ENCODE measurements at places on chromosomes 11 and 22.

- DNase-seq = no peak
These were observed 1326.6 kb downstream of the TBC1D22A start for GRCh38 chr22:48088926-48089536.

DNA sequence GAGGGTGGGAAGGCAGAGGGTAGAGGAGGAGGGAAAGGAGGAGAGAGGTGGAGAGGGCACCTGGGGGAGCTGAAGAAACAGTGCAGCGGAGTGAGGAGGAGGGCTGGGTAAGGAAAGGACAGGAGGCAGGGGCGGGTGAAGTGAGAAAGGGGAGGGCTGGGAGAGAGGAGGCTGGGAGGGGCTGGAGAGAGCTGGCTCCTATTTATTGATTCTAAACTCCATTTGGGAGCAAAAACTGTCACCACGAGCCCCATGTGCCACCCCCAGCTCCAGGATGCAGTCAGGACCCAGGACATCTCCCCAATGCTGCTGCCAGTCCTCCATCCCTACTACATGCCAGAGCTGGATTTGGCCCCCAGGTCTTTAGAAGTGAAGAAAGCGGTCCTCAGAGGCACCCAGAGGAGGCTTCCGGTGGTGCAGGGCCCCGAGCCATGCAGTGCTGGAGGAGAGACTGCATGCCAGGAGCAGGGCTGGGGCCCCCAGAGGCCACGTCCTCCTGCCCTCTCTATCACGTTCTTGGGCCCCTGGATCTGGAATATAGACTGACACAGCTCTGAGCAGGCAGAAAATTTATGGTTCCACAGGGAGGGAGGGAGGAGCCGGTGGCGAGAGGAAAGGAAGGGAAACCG lies 53.7 kb downstream of the SLC22A12 start:
- DNase-seq = no peak

DNA sequence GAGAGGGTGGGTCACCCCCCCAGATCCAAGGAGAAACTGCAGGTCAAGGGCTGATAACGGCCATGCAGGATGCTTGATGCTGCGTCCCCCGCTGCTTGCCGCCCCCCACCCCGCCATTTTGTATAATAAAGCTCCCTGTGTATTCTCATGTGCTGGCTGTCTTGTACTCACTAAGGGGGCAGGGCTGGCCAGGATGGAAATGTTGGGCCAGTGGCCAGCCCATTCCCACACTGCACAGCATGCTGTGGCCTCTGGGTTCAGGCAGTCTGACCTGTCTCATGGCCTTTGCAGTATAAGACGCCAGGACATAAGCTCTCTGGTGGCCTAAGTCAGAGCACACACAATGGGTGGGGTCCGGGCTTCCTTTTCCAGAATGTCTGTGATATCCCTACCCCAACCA lies 421 bp upstream of the PRR33 start:
- DNase-seq = no peak

DNA sequence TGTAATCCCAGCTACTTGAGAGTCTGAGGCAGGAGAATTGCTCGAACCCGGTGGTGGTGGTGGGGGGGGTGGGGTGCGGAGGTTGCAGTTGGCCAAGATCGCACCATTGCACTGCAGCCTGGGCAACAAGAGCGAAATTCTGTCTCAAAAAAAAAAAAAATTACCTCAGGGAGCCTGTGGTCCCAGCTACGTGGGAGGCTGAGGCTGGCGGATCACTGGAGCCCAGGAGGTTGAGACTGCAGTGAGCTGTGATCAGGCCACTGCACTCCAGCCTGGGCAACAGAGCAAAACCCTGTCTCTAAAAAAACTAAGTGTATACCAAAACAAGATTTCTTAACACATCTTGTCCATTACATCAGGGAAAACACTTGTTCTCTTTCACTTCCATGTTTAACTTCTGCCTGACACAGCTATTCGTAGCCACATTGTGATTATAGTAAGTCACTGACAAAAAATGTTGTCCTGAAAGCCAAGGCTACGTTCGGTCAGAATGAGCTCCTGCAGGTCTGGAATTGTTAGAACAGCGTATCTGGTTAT lies 1.4 kb downstream of the TMEM80 start:
- DNase-seq = no peak

DNA sequence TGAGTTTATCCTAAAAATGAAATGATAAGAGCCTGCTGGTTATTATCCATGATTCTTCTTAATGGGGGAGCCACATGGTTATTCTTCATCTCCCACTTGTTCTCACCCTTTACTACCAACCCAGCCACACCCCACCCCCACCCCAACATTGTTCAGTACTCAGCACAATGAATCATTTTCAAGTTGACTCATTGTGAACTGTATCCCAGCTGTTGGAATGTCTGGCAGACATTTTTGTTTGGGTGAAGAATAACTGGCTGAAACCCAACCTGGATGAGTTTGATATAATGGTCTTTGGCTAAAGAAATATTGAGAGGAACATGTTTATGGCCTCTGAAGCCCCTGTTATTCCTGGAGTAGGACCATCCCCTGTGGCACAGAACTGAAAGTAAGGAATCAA lies 136.2 kb downstream of the ELP4 start:
- no peak for DNase-seq

- no peak for DNase-seq
These were observed 86.1 kb downstream of the ABTB2 start for GRCh38 chr11:34271727-34272126.
